ENCODE measurements at places on chromosomes 16 and 17. TPM values are rescaled to one million over a fixed set of nuclear protein-coding genes. Genes with fewer than 3 reads are reported as not detected.

- DNase-seq, result no peak
Observed at GRCh38 chr16:65570261-65570660, 448.4 kb upstream of the CDH11 start.

Gene TNFSF13
- total RNA-seq, result 1.7 TPM

Gene SCGB1C2
- total RNA-seq, result not detected

DNA sequence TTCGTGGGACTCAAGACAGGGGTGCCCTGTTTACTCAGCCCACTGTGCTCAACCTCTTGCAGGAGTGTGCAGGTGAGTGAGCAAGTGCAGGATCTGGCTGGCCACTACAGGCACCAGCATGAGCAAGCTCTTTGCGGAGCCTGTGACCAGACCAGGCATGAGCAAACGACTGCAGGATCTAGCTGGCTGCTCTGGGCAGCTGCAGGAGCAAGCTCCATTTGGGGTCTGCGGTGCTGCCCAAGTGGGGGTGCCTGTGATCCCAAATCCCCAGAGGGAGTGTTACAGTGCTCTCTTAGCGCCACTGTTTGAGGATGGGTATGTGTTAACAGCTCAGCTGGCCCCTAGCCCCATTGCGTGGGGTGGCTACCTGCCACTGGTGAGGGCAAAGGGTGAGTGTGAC lies 2.4 kb downstream of the USP6 start:
- peak; percentile 57 for DNase-seq

Gene ZNF469
- total RNA-seq, result 19.0 TPM

DNA sequence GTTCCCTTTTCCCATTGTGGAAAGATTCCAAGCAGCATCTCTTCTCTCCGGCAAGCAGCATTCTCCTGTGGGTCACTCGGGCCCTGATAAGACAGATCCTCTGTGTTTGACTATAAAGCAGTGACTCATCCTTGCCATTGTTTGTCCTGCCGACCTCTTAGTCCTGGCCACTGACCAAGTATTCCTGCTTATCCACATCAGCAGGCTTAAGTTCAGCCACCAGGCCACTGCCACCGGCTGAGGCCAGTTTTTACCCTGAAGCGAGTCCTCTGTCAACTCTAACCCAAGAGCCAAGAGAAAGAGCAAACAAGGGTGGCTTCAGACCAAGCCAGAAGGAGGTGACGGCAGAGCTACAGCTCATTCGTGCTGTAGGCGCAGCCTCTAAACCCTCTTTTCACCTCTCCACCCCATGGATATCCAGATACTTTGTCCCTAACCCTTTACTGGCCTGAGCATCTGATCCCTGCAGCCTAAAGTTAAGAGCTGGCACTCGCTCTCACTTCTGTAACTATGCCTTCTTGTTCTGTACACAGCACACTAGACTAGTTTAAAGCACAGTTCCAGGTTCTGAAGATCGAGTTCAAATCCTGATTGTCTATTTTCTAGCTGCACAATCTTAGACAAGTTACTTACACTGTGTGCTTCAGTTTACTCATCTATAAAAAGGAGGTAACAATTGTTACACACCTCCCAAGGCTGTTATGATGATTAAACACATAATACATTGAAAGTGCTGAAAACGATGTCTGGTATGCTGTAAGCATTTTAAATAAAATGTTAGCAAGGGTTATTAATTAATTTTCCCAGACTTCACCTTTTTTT lies 31.0 kb downstream of the SOX9 start:
- DNase-seq, result no peak

Gene GPRC5C
- 47.8 TPM for total RNA-seq

Gene MT4
- total RNA-seq, result not detected

Gene PLK1
- 14.2 TPM for total RNA-seq

GRCh38 chr17:64270885-64271284 lies 7.8 kb upstream of the TEX2 start:
- DNase-seq, result no peak

DNA sequence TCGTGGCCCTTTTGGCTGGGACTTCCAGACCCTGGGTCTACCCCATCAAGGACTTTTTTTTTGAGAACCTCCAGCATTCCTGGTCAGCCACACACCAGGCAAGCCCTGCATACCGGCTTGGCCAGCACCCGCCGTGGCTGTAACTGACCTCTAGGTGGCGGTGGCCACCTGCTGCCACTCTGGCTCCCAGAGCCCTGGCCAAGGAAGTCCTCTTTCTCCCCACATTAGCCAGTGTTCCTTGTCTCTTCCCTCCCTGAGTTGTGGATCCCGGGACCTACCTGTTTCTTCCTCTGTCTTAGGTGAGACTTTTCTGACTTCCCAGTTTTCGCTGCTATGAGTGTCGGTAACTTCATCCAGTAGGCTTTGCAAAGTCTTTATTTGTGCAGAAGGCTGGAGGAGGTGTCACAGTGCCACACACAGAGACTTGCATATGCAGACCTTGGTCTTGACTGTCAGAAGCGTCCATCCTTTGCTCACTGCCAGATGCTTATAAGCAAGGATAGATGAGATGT lies 348.3 kb downstream of the CPPED1 start:
- no peak for DNase-seq

Gene PRAC2
- total RNA-seq, result not detected

- DNase-seq, result no peak
Observed at GRCh38 chr16:3580251-3580651, 3.0 kb upstream of the NLRC3 start.

Gene KRTAP4-9
- total RNA-seq, result not detected

GRCh38 chr16:52817696-52818095 lies 235.0 kb downstream of the CHD9NB start:
- no peak for DNase-seq

Gene IL34
- 25.0 TPM for total RNA-seq

GRCh38 chr16:7339700-7340099 lies 7.1 kb downstream of the RBFOX1 start:
- no peak for DNase-seq

- DNase-seq, result no peak
Observed at GRCh38 chr17:1232786-1233185, 37.5 kb upstream of the BHLHA9 start.

Gene PRCD
- total RNA-seq, result 0.92 TPM

DNA sequence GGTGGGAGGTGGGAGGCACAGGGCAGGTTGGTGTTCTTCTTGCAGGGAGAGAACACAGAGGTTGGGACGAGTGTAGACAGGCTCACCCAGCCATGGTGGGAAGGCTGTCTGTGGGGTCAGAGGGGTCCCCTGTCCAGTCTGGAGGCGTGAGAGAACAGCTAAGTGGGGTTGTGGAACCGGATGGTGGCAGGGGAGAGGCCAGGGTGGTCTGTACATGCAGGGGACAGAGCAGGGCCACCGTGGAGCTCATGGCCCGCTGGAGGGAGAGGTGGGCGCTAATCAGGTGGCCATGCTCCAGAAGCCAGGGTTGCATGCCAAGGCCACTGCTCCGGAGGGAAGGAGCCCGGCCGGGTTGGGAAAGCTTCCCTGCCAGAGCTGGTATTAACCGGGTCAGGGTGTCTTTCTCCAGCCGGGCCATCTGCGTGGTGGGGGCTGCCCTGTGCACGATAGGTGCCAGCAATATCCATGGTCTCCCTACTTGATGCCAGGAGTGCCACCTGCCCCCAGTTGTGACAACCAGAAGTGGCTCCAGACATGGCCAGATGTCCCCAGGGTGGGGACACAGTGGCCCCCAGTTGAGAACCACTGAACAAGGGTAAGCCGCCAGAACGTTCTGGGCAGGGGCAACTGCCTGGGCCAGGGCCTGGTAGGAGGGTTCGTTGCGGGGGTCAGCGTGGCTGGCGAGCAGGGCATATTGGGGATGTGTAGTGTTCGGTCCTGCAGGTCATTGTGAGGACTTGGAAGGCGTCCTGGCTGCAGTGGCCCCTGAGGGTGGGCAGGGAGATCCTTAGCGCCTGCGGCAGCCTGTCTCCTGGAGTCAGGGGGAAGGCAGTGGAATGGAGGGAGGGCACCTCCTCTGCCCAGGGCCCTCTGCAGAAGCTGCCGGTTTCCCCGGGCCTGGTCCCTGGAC lies 5.1 kb downstream of the SNN start:
- peak; percentile 90 for DNase-seq

DNA sequence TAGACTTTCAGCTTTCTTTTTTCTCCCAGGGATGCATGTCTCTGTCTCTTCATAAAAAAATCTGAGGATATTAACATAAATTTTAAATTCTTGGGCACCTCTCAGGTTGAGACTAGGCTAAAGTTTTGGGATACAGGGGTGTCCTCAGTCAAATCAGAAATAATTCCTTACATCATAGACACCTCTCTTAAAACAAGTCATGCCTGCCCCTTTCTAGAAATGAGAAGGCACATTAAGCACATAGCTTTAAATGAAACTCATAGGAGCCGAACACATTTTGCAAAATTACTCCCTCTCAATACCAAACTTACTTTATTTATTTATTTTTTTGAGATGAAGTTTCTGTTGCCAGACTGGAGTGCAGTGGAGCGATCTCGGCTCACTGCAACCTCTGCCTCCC lies 67.3 kb upstream of the BCAR1 start:
- DNase-seq, result no peak

Gene MPP2
- total RNA-seq, result 7.8 TPM

Gene SPNS2
- 0.70 TPM for total RNA-seq

GRCh38 chr17:83195330-83196023 lies 116.1 kb downstream of the METRNL start:
- DNase-seq, result peak; percentile 95

GRCh38 chr16:51085271-51085670 lies 65.8 kb downstream of the SALL1 start:
- DNase-seq, result no peak

Gene ITGAD
- total RNA-seq, result not detected

DNA sequence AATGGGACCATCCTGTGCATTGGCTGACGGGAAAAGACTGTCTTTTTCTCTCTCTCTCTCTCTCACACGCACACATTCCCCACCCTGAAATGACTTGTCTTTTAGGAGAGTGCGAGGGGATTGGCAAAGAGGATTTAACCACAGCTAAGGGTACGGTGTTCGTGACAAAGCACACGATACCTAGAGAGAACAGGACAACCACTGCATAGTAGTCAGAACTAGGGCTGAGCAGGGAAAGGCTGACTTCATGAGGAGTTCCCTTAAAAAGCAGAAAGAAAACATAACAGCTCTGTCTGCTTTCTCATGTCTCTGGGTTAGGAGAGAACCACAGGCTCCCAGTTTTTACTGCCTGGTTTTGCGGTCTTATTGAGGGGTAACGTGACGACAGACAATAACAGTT lies 742.8 kb upstream of the SOX9 start:
- no peak for DNase-seq

DNA sequence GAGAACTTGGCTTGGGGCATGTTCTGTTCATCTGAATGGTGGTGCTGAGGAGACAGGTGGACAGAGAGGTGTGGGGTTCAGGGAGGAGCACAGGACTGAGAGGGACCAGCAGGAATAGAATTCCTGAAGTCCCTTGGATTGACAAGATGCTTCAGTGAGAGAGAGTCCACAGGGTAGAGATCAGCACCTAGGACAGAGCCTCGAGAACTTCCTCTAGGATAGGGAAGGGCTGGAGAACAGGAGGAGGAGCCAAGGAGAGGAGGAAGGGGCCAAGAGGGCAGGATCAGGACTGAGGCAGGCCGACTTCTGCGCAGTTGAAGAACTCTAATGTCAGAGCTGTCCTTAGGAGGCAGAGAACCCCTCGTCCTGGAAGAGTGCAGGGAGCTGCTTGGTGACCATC lies 138.4 kb downstream of the PRKCB start:
- DNase-seq, result no peak

Gene CHST4
- total RNA-seq, result not detected

- DNase-seq, result no peak
Observed at GRCh38 chr16:86898386-86898785, 320.0 kb downstream of the FOXL1 start.
